Natural killer cell (primary cell): ENCODE measurements at places on chromosomes 6 and 20. TPM values are rescaled to one million over a fixed set of nuclear protein-coding genes. Genes with fewer than 3 reads are reported as not detected.

Gene PTK6
- total RNA-seq = 0.48 TPM

Gene FAM135A
- total RNA-seq = 9.3 TPM

Gene TASP1
- total RNA-seq = 22.3 TPM

Gene SH3BGRL2
- total RNA-seq = 0.68 TPM

Gene ANKEF1
- 1.6 TPM for total RNA-seq

Gene MCHR2
- not detected for total RNA-seq

Gene CENPQ
- 3.2 TPM for total RNA-seq

Gene TP53TG5
- total RNA-seq = 0.14 TPM

Gene SOBP
- total RNA-seq = 0.16 TPM

Gene GCNT2
- 4.7 TPM for total RNA-seq

Gene COL9A1
- not detected for total RNA-seq

Gene TSPO2
- not detected for total RNA-seq
